ENCODE measurements at places on chromosomes 5 and 9.
A peak's percentile ranks its signal among the peaks of the same experiment; 100 is the strongest.

DNA sequence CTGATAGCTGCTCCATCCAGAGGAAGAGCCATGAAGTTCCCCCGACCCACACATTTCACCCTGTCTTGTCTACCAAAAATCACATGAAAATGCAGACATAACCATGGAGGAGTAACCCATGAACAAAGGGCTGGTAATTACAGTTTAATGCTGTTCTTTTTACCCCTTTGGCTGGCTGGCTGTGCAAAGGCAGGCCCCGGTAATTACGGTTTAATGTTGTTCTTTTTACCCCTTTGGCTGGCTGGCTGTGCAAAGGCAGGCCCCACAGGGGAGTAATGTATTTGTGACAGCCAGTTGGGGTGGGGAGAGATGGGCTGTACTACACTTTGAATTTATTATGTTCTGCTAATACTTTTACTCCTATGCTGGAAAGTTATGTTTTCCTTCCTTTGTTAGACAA, 41.7 kb downstream of the PIK3R1 start:
- no peak for DNase-seq

DNA sequence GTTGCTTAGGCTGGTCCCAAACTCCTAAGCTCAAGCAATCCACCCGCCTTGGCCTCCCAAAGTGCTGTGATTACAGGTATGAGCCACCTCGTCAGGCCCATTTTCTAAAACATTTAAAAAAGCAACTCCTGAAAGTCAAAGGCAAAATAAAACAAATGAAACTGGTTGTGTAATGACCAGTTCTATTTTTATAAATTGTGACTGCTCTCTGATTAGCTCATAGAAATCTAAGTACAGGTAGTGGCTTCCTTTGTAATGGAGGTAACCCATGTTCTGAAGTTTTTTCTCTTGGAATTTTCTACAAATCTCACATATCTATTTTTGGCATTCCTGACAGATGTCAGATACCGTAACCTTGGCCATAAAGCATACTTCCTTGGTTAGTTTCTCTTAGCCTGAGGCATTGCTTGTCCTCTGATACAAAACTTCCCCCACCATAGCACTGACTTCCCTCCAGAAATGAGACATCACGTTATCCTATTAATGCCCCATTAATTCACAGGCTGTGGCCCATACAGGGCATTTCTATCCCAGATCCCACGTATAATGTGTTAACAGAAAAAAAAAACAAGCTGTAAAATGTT, 14.1 kb upstream of the AK3 start:
- no peak for DNase-seq

- no peak for DNase-seq
Observed at GRCh38 chr5:24073107-24073506, 565.7 kb downstream of the PRDM9 start.

DNA sequence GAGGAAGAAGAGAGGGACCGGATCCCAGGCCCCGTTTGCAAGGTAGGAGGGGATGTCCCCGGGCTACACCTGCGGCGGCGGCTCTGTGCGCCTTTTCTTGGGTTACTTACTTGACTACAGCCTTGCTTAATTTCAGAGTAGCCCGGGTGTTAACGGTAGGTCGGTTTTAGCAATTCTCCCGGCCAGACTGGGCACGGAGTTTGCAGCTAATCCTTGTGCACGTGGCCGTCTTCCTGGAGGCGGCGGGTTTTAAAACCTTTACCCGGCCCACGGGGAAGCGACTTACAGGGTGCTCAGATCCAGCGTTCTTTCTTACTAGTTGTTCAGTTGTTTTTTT, 313 bp downstream of the BRIX1 start:
- DNase-seq, result no peak

- peak; percentile 21 for DNase-seq
Observed at GRCh38 chr5:112635771-112636731, 101.6 kb upstream of the APC start.

DNA sequence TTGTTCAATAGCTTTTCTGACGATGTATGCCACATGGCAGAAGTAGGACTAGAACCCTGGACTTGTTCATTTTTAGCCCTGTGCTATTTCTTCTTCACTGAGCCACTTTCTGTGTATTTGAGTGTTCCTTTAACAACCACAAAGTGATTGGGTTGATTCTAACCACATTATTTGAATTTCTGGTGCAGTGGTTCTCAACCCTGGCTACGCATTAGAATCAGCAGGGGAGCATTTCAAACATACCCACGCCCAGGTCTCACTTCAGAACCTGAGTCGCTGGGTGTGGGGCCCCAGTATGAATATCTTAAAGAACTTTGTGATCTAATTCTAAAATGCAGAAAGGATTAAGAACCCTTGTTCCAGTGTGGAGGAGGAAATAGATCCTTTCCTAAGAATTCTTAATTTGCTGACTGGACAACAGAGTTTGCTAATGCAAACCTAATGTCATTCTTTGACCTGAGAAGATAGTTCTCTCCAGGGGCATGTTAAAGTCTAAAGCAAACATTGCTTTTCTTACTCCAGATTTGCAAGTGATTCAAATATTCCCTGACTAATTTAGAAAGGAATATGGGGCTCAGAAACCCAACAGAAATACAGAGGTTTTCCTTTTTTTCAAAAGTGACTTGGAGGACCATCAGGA, 75.4 kb upstream of the GDNF start:
- no peak for DNase-seq

DNA sequence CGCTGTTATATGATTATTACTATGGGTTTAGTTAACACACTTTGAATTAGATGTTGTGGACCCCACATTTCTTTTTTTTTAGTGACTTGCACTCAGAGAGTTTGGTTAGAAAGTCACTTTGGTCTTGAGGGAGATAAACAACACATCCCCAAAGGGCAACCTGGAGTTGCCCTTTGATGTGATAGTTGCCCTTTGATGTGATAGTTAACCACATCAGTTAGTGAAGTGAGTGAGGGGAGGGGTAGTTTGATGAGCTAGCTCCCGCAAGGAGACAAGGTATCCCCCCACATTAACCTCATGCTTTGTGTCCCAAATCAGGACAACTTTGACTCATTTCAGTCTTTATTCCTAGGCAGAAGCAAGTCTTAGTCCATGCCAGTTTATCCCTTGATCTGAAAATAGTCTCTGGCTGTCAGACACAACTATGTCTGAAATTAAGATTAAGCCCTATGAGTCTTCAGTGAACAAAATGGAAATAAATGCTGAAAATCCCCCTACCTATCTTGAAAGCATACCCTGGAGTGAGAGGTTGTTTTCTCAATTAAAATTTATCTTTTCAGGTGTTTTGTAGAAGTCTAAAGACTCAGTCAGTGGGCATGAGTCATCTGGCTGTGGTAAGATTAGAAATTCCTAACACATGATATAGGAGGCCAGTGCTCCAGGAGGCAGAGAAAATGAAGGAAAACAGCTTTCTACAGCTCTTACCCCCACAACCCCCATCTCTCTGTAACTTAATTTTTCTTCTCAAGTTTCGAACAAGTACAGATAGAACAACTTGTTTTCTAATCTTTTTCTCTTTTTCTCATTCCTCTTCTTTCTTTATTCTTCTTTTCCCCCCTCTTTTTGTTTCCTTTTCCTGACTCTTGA, 208.9 kb upstream of the DMRTA1 start:
- no peak for DNase-seq

GRCh38 chr5:8270246-8270645, 401.3 kb downstream of the MTRR start:
- no peak for DNase-seq

DNA sequence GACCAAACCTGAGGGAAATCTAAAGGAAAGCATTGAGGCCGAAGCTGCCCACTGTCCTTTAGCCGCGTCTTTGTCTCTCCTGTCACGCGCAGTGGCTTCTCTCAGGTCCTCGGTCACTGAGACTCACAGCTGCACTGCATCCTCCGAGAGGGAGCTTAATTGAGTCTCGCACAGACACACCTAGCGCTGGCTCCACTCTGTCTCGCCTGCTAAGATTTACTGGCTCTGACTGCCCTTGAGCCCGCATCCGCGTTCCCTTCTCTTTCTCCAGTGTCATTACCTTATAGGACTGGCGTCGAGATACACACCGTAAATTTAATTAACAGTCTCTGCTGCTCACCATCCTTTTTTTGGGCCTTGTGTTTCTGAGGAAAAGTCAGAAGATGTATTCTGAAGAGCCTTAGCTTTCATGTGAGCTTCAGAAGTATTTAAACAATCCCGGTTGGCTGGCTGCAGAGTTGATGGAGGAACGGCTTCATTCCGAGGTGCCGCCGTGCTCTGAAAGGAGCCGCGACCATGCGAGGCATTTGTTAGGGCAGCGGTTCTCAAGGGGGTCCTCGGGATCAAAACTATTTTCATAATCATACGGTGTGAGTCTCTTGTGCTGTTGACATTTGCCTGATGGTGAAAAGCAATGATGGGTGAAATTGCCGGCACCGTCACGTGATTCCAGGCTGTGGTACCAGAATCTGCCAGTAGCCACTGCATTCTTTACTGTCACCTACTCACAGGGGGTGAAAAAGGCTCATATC, 58.3 kb downstream of the GPR107 start:
- DNase-seq, result peak; percentile 53

GRCh38 chr5:108747774-108748400, at the start of gene FER:
Gene FER, plus strand, starts transcription at chr5:108747897. Its CDS starts 50,286 bp downstream, at chr5:108798183.
- DNase-seq, result no peak

DNA sequence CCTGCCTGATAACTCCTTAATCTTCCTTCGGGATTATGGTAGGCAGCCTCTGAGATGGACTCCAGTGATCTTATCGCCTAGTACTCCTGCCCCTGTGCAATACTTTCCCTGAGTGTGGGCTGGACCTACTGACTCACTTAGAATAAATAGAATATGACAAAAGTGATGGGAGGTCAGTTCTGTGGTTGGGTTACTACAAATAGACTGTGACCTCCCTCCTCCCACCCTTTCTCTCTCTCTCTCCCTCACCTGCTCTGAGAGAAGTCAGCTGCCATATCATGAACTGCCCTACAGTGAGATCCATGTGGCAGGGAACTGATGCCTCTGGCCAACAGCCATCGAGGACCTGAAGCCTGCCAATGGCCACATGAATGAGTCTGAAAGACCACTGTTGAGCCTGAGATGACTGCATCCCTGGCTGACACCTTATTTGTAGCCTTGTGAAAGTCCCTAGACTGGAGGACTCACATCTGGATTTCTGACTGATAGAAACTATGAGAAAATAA, 31.7 kb downstream of the NRG2 start:
- no peak for DNase-seq

GRCh38 chr5:95244479-95244878, 40.4 kb downstream of the MCTP1 start:
- no peak for DNase-seq

- no peak for DNase-seq
Observed at GRCh38 chr5:171795381-171795780, 9.8 kb downstream of the SMIM23 start.

DNA sequence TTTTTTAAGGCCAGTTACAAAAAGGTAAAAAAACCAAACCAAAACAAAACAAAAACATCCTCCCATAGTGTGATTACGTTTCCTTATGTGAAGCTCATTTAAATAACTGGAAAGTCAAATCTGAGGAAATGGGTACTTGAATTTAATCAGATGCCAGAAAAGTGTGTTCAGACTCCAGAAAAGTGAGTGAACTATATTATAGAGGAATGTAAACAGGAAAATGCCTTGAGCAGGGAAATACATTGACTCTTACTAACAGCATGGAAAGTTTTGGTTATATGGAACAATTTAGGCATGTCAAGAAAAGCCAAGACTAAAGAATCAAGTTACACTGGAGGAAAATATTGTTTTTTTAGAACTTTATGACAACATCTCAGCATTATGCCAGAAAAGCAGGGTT, 37.8 kb upstream of the RNF20 start:
- no peak for DNase-seq

DNA sequence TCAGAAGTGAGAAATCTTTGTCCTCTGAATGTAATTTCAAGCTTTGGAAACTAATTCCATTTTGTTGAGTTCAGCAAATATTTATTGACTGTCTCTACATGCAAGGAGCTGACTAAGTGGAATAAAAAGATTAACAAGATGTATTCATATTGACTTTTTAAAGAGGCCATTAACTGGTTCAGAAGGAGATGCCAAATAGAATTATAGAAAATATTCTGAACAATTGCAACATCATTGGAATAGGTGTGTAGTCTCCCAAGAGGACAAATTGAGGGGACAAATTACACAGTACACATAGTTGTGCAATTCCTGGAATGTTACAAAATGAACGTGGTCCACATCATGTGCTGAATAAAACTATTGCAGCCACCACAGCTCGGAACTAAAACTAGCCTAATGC, 224.2 kb downstream of the NPR3 start:
- no peak for DNase-seq

DNA sequence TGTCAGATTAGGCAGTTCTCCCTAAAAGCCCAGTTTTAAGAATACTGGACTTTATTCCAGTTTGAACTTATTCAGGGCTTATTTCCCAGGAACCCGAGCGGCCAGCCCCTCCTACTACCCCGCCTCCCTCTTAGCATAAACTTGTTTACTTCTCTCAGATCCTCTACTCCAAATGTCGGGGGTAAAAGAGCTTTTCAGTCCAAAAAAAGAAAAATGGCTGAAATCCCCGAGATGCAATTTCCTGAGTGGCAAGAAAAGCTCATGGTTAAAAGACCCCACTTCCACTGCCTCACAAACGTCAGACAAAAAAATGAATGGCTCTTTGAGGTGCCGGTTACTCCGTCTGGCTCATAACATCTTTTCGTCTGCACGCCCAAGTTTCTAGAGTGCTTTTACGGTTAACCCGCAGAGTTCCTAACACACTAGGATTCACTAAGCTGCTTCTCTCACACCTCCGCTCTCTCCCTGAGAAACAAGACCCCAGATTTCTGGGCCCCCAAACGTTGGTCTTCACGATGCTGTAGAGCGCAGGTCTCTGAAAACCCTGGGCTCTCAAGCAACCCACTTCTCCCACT, 402 bp downstream of the BRD8 start:
- DNase-seq, result peak; percentile 64

- DNase-seq, result no peak
Observed at GRCh38 chr5:154202379-154203260, 12.1 kb downstream of the GALNT10 start.

DNA sequence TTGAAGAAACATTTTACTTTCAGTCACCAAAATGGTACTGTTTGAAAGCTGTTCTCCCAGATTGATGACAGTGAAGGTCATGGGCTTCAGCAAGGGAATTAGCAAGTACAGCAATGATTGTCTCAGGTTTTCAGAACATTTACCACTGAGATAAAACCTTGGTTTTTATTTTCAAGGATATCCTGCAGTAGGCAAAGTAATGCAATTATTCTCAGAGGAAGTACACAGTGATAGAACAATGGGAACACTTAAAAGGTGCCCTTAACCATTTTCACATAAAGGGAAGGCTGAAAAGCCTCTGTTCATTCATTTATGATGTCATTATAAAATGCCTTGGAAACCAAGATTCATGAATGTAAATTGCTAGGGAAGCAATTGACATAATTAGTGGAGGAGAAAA, 471.8 kb upstream of the ACO1 start:
- DNase-seq, result no peak

DNA sequence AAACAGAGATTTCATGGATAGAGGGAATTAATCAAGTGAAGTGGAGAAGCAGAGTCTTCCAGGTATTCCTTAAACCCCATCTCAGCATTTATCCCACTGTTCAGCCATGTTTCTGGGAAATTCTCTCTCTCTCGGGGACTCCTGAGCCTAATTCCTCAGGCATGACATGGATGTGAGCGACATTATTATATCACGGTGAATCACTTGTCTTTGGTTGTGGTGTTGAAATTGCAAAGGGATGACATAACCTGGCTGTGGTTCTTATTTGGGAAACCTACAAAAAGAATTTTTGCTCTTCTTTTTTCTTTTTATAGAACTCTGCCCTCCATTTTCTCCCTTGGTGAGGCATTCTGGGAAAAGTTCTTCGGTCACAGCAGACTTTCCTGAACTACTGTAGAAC, 457.9 kb upstream of the PTGER4 start:
- DNase-seq, result no peak

GRCh38 chr5:32777733-32778132, 66.6 kb downstream of the NPR3 start:
- DNase-seq, result no peak

- DNase-seq, result no peak
Observed at GRCh38 chr5:65070026-65070425, 301.3 kb downstream of the CWC27 start.
